ENCODE measurements at places on chromosomes 4 and X. TPM values are rescaled to one million over a fixed set of nuclear protein-coding genes. Genes with fewer than 3 reads are reported as not detected.

DNA sequence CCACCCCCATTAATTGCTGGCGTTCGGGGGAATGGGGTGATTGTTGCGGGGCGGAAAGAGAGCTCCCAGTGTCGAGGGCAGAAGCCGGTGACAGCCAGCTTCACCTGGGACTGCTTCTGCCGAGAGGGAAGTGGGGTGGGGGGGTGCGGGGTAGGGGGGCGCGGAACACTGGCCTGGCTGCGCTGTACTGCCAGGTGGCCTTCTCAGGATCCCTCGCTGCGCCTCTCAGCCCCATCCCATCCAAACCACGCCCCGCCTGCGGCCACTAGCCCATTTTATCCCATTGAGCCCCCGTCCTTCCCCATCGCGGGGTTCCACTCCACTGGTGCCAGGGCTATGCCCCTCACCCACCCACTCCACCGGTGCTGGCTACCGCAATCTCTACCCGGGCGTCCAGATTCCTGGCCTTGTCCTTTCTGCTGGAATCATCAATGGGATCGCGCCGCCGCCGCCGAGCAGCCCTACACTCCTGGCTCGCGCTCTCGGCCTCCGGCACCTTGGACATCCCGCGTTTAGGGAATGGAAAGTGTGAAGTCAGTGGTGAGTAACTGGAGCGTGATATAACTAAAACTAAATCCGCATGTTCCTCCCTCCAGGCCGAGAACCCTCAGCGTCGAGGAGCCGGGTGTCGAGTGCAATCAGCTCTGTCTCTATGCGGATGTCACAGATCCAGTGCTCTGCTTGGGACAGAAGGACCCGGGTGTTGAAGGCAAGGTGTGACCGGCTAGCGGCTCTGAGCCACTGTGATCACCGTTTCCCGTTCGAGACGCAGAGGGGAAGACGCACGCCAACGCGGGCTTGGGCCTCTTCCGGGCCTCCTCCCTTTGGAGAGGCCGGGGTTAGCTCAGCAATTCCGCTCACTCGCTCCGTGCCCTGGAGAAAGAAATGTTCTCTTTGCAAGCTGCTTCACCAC is 20.5 kb downstream of the NKX3-2 start:
- no peak for DNase-seq

- DNase-seq = no peak
Measured at GRCh38 chrX:56763556-56764152, 34.6 kb downstream of the NBDY start.

DNA sequence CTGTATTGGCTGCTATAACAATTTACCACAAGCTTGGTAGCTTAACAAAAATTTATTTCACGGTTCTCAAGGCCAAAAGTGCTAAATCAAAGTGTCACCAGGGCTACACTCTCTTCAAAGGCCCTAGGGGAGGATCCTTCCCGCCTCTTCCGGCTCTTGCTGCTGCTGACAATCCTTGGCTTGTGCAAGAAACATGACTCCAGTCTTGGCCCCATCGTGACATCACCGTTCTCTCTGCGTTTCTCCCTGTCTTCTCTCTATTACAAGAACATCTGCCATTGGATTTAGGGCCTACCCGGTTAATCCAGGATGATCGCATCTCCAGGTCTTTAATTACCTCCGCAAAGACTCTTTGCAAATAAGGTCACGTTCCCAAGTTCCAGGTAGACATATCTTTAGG is 10.4 kb upstream of the CLCN4 start:
- no peak for DNase-seq

- DNase-seq = no peak
Measured at GRCh38 chr4:7539659-7540058, 104.9 kb upstream of the PSAPL1 start.

- no peak for DNase-seq
Measured at GRCh38 chr4:169428376-169428775, 157.6 kb upstream of the SH3RF1 start.

Gene PIM2
- 14.4 TPM for total RNA-seq

Gene OTC
- total RNA-seq = 1.7 TPM

- DNase-seq = no peak
Measured at GRCh38 chr4:169385376-169385775, 114.6 kb upstream of the SH3RF1 start.

DNA sequence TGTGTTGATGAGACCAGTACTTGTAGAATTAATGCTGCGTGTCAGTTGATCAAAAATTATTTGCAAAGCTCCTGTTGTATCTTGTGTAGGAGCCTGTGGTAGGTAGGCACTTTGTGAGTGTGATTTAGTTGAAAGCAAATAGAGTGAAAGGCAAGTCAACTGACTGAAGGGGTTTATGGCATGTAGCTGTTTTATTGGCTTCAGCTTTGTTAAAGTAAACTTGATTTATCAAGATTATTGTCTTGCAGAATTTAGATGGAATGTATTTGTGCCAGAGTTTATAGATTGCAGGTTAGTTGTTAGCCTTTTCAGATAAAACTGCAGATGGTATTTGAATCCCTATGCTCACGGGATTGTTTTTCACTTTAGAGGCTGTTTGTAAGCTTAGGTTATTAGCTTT is 128.0 kb downstream of the FRAS1 start:
- DNase-seq = no peak

All from upper lobe of right lung (tissue), 1 donor.